ENCODE measurements at places on chromosomes 4 and X.

DNA sequence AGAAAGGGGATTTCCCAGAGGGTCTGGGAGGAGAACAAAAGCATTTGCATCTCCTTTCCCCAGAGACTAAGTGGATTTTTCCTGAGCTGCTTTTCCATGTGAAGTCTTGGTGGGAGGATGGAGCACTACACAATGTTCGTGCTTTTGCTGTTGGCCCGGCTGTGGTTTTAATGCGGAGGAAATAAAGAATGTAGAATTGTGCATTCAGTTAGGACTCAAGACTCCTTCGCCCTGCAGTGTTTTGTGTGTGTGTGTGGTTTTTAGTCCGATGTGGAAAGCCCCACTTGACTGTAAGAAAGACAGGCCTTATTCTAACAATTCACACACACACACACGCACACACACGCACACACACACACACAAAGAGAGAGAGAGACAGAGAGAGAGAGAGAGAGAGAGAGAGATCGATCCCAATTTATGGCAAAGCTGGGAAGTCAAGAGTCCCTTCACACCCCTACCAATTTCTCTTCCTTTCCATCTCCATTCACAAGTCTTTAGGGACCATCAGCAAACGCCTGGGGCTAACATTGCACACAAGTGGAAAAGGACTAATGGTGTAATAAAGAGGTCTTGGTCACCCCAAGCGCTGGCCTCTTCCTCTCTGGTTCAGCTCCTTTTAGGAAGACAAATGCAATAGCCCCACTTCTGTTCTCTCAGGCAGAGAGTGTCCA is 44.2 kb downstream of the CLDN34 start:
- no peak for DNase-seq

DNA sequence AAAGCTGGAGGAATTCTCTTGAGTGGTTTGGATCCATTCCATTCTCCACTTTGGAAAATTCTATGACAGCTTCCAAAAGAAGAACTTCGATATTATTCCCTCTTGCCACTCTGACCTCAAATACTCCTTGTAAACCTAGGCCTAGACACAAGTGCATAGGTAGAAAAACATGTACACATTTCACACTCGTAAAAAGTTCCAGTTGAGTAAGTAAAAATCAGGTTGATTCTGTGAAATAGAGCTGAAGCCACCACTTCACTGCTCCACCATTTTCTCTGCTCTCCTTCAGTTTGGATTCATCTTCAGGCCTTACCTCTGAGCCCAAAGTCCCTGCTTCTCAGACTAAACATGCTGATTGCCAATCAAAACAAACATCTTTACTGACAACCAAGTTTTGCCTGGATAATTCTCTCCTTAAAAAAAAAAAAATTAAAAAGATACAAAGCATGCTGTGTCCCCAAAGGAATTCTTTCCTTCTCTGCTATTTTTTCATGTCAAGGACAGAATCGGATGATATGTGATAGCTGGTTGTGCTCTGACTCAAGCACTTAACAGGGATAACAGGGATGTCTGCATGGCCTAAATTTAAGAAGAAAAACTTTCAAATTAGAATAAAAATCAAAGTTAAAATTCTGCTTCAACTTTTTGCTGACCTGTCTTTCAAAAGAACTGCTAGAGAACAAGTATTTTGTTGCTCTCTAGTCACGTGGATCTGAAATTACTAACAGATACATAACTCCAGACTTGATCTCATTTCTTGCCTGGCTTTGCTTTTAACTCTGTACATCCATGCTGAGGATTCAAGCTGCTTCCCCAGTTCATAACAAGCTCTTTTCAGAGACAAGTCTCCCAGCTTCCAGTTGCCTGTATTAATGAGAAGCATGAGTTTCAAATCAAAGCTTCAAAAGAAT is 420.9 kb upstream of the INTU start:
- DNase-seq: no peak

DNA sequence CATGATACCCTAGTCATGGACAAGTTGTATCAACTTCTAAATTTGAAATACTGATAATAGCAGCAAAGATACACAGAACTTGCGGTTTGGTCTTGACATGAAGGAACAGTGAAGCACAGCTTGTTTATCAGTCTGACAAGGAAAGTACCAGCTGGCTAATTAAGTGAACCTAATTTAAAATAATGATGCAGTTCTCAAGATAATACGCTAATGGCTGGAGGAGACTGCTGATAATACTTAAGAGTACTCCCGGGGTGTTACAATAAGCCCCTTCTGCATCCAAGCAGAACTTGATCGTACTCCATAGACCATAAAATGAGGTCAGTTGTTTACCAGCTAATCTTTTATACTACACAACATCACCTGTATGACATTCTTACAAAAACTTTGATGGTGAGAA is 697.5 kb downstream of the FSTL5 start:
- DNase-seq: no peak

DNA sequence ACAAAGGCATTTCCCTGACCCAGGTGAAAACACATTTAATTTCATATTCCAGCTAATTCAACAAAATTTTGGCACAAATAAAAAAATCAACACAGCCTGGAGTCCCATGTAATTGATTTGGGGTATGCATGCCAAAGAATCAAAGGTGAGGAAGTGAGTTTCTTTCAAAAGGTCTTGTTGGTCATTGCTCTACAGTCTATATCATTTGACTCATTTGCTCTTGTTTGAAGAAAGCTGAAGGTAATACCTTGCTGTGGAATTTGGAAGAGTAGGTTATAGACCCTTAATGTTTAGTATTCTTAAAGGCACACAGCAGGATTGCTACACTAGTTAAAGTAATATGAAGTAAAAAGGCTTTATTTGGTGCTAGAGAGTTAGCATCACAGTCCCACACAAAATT is 25.4 kb downstream of the COL4A6 start:
- no peak for DNase-seq

DNA sequence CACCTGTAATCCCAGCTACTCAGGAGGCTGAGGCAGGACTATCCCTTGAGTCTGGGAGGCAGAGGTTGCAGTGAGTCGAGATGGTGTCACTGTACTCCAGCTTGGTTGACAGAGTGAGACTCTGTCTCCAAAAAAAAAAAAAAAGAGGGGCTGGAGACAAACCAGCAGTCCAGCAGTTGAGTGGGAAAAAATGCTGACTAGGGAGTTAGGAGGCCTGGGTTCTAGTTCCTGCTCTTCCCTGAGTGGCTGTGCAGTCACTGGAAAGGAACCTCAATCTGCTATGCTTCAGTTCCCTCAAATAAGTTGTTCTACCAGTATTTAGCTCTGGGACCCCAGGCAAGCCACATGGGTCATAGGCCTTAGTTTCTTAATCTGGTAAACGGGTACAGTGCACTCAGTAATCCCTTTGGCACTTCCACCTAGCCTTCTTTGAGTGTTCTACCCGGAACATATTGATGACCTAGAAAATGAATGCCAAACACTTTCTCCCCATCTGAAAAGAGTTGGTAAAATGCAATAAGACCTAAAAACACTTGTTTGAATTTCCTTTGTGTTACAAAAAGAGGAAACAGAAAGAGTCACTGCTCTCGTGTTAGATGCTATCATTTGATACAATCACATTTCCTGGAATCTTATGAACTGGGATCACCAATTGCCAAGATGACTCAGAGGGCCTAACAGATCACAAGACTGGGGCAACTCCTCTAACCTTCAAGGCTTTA is 99.3 kb upstream of the EGFL6 start:
- DNase-seq: peak; percentile 24

- no peak for DNase-seq
Measured at GRCh38 chr4:20612313-20612712, 87.9 kb upstream of the PACRGL start.

DNA sequence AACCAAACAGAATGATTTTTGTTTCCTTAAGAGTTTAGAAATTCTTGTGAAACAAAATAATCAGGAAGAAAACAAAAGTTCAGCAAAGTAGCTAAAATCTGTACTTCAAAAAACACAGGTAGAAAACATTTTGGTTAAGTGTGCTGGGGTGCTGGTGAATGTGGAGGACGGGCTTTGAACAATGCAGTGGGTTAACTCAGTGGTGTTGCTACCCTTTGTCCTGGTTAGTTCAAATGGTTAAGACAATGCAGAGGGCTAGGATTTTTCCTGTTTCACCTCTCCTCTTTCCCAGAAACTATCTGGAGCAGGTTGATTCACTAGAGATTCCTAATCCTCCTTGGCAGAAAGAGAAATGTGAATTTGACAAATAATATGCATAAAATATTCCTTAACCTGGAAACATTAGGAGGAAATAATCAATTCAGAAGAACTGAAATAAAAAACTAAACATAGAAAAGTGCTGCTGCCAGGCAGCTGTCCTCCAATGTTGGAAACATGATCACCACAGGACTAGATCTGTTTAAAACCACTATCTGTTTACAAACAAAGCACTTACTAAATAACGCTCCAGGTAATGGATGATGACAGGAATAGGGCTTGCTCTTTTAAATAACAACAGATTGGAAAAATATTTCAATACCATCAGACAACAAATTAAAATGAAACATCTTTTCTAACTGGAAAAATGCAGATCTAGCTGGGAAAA is 148.9 kb downstream of the MAML3 start:
- DNase-seq: no peak

DNA sequence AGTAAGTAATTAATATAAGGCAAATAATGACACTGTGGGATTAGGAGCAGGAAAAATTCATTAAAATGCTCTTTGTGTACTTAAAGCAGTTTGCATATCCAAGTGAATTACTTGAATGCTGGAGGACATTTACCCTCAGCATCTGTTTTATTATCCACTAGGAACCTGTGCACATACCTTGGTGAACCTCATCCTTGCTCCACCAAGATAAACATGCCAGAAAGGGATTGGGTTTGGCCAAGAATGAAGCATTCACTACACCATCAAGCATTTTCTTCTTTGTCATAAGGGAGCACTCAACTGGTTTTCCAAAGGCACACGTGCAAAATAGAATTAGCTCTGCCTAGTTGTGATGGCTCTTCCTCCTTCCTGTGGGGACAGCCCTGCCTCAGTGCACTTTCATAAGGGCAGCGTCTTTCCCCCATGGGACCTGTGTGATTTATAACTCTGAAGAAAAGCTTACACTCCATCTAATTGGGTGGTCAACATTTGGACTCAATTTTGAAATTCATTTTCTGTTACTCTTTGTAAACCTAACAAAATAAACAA is 291.7 kb downstream of the USP46 start:
- DNase-seq: no peak

- DNase-seq: no peak
Measured at GRCh38 chrX:153902385-153902784, 2.1 kb upstream of the AVPR2 start.

DNA sequence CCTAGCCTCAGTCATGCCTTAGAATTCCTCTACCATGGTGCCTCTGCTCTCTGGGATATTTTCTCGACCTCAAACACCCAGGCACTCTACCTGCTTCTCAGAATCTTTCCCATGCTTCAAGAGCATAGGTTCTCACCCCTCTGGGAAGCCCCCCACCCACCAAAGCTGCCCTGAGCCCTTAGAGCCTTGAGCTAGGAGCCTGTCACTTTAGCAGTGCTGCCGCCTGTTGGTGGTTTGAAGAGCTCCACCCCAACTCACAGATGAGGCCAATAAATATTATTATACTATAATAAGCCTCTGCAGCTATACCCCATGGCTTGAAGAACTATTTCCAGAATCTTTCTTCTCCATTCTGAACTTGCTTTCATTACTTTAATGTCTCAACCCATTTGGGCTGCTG is 109.7 kb downstream of the RTL5 start:
- no peak for DNase-seq

- peak; percentile 76 for DNase-seq
Measured at GRCh38 chrX:47200385-47201150, 6.9 kb downstream of the UBA1 start.

GRCh38 chrX:18707426-18708049 is at the start of gene PPEF1:
Gene PPEF1 (plus strand): TSS chrX:18707645. CDS start chrX:18707781, 136 bp downstream.
- no peak for DNase-seq

- no peak for DNase-seq
Measured at GRCh38 chrX:38860106-38861013, 59.1 kb downstream of the MID1IP1 start.

DNA sequence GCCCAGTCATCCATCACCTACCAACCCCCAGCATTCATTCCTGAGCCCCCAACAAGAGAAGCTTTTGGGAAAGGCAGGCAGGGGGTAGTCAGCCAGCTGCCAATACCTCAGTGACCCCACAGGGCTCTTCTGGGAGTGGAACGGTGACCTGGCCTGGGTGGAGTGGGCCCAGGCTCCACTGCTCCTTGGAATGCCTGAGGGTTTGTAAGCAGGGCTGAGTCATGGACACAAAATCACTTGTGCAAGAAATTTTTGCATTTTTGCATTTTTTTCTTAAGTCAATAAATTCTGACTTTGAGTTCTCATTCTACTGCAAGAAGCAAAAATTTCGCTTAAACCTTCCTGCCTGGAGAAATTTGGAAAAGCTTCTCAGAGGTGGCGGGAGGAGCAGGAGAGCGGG is 18.5 kb downstream of the SORCS2 start:
- DNase-seq: peak; percentile 91

DNA sequence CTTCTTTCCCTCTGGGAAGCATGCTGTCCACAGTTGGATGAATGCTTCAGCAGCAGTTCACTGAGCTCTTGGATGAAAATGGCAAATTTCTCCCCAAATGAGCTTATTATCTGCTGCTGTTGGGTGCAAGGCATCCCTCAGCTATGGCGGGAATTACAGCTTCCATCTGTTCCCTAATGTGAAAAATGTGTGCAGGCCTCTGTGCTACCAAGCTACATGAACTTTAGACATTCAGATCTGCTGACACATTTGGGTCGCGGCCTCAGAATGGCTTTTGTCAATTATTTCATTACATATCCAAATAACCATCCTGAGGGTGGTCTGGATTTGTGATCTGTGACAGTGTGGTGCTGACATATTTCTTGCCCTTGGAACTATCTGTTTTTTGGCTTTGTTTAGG is 119.5 kb upstream of the SCML1 start:
- peak; percentile 13 for DNase-seq

GRCh38 chrX:31272472-31272775 is 200.6 kb upstream of the FTHL17 start:
- DNase-seq: no peak

GRCh38 chrX:48590203-48591103 is 6.8 kb upstream of the WDR13 start:
- no peak for DNase-seq

DNA sequence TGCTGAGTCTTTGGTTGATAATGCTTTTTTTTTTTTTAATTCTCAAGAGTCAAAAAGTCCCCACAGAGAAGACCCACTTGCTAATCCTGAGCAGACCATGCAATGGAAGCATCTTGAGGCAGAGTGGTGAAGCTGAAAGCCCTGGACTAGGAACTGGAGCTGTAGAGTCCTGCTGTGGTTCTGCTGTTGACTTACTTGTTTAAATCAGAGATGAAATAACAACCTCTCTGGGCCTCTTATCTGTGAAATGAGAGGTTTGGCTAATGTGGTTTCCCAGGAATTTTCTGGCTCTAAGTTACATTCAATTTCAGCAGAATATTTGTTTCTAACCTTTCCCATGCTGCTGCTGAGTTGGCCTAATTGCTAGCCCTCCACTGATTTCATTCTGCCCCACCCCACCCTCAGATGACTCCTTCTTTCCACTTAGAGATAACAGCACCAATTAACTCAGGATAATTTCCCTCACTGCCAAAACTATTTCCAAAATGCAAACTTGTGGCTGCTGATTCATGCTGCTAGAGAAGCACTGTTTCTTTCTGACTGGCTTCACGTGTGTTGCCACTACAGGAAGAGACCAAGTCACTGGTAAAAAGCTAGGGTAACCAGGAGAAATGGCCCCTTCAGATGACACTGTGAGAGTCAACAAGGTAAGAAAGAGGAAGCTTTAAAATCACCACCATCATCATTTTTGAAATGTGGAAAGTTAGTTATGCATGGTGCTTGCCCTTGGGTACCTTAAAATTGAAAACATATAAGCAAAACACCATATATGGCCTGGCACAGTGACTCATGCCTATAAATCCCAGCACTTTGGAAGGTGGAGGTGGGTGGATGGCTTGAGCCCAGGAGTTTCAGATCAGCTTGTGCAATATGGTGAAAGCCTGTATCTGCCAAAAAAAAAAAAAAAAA is 326.4 kb downstream of the DCHS2 start:
- DNase-seq: peak; percentile 82
